Fibroblast of lung (primary cell): ENCODE measurements at places on chromosomes 13 and 19. TPM values are rescaled to one million over a fixed set of nuclear protein-coding genes. Genes with fewer than 3 reads are reported as not detected.

ACOD1 gene
- not detected in 2 replicates for total RNA-seq

ZNF418 gene
- 8.2 and 8.4 TPM in 2 replicates for total RNA-seq

ZNF460 gene
- 78.1 and 80.9 TPM in 2 replicates for total RNA-seq

- peak; percentile 20 for DNase-seq
Measured at GRCh38 chr13:92315265-92315664, 911.3 kb upstream of the GPC6 start.

DNA sequence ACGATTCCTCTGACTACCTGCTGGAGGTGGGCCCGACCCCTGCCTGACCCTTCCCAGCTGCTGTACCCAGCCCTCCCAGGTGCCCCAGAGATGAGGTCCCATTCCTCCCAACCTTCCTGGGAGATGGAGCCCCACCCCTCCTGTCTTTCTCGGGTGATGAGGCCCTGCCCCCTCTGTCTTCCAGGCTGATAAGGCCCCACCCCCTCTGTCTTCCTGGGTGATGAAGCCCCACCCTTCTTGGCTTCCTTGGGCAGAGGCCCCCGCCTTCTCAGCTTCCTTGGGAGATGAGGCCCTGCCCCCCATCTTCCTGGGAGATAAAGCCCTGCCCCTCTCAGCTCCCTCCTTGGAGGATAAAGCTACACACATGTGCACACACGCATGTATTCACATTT, 47.9 kb downstream of the CERS4 start:
- DNase-seq = no peak

DNA sequence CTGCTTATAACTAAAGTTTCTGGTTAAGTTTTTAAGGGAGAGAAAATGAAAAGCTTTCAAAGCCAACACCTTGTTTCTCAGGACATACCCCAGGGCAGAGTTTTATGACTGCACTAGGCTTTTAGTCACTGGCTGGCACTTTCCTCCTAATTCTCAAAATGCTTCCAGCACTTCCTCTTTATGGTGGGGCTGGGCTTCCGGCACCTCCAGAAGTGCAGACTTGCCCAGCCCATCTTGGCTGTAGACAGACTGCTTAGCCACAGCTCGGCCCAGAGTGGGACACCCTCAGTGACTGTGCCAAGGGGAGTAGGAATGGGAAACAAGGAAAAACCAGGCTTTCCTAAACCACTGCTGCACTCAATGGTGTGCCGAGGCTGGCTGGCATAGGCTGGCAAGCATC, 23.2 kb upstream of the GTF3A start:
- DNase-seq = no peak

GRCh38 chr13:80881942-80882445, 541.1 kb upstream of the SPRY2 start:
- no peak for DNase-seq

- no peak for DNase-seq
Measured at GRCh38 chr13:44412346-44412935, 38.8 kb downstream of the SERP2 start.
